Stimulated activated CD8-positive, alpha-beta memory T cell treated with anti-CD3 and anti-CD28 coated beads, Interleukin-2, amount 100 ng/mL, for 48 hours (primary cell): ENCODE measurements at places on chromosomes 7 and 10.

- DNase-seq: no peak
Measured at GRCh38 chr10:132533571-132534260, 3.9 kb upstream of the INPP5A start.

DNA sequence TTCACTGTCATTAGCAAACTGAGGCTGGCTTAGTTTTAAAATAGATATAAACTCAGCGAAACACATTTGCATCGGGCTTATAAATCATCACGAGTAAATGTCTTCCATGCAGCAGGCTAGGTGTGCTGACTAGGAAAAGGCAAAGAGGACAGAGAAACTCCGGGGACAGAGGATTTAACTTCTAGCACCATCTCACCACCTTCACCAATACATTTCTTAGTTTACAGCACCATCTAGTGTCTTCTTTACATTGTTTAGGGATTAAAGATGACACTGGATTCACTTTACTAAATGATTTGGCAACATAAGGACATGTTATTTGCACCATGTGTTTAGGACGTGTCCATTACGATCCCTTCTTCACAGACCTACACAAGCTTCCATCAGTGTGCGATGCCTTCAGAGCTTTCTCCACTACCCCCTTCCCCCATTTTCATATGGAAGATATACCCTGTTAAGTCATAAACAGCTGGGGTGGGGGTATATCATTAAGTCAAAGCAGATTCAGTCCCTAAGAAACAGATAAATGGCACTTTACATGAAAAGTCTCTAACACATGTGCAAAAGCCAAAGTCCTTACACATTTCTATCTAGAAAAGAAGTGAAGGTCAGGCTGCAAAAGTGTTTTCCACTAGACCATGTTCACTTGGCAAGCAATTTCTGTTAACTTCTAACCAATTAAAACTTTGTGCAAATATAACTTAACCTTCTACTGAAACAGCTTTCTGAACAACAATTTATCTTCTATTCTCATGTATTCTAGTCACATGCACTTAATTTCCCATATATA, 103.3 kb downstream of the GRB10 start:
- DNase-seq: no peak

- no peak for DNase-seq
Measured at GRCh38 chr7:116970238-116970910, 17.1 kb downstream of the ST7 start.

DNA sequence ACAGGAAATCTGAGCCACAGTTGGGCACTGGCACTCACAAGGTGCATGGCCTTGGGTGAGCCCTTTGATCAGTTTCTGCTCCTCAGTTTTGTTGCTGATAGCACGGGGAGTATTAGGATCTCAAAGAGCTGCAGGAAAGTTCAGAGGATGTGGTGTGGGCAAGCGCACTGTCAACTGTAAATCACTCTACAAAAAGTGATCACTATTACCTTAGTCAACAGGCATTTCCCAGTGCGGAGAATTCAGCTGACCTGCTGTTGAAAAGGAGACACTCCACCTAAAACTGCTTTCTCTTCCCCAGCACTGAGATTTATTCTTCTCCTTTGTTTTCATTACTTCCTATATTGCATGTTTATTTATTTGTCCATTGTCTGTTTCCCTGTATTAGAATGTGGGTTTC, 331.0 kb downstream of the PRPF18 start:
- no peak for DNase-seq

DNA sequence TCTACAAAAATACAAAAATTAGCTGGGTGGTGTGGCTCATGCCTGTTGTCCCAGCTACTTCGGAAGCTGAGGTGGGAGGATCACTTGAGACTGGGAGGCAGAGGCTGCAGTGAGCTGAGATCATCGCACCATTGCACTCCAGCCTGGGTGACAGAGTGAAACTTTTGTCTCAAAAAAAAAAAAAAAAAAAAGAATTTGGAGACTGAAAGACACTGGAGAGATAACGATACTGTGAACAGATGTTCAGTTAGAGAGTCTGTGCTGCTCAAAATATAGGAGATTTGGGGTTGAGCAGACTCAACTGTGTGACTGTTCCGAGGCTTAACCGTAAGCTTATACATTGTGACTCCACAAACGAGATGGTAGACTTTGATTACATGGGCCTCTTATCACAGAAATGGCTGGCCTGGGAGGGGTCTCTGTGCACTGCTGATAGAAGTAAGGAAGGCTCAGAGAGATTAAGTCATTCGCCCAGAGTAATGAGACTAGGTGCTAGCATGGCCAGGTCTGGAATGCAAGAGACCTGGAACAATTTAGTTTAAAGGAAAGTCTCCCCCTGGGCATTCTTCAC, 19.4 kb downstream of the WBP1L start:
- DNase-seq: no peak

DNA sequence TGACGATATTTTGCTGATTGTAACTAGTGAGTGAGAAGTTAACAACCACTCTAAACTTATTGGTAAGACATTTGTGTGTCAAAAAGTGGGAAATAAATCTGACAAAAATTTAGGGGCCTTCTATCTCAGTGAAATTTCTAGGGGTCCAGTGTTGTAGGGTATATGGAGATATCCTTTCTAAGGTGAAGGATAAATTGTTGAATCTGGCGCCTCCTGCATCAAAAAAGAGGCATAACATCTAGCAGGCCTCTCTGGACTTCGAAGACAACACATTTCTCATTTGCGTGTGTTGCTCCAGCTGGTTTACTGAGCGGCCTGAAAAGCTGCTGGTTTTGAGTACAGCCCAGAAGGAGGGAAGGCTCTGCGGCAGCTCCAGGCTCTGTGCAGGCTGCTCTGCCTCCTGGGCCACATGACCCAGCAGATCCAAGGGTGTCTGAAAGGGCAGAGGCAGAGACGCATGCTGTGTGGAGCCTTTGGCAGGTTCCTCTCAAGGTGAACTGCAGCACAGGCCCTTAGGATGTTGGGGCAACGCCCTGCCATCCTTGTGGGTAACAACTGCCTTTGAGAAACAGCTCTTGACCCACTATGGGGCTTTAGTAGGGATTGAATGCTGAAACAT, 72.4 kb downstream of the LMBR1 start:
- no peak for DNase-seq

GRCh38 chr10:87913156-87913921, 49.9 kb downstream of the PTEN start:
- no peak for DNase-seq

DNA sequence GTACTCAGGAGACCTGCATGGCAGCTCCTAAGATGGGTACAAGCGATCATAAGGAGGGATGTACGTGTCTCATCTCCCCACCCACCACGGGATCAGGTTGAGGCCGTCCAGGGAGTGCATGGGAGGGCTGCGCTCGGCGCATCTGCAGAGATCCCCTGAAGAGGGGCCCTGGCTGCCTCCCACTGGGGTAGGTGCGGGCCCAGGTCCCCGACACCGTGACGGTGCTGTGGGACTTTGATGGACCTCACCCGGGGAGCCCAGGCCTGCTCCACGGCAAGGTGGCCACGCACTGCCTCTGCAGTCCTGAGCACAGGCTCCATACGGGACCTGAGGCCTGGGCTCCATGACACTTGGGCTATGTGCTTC, 12.7 kb downstream of the GET4 start:
- DNase-seq: no peak

- DNase-seq: no peak
Measured at GRCh38 chr7:152395112-152395511, 40.7 kb downstream of the KMT2C start.

DNA sequence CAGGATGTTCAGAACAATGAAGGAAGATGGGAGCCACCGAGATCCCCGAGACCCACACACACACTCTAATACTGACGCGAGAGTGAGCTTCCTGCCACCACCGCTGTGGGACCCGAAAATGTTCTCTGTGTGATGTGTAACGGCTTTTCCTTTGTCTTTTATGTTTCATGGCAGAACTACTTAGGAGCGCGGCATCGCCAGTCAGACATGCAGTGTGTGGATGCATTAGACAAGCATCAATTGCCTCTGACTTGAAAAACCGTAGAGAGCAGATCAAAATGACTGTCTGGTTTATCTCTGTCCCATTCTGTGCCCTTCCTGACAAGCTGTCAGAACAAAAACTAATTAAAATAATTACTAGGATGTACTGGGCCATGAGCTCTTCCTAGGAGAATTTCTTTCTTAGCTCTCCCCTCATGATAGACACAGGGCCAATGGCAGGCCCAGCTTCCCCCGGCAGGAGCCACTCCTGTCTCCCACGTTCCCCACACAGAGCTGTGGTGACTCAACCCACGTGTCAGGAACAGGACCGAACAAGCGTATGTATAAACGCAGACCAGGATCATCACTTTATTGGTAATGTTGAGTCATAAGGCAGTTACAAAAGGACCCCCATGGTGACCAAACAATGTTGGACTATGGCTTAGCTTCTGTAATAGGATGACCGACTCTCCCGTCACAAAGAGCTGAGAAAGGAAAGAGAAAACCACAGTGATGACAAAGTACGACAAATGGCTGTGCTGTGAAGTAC, 705.0 kb downstream of the PARD3 start:
- DNase-seq: no peak

DNA sequence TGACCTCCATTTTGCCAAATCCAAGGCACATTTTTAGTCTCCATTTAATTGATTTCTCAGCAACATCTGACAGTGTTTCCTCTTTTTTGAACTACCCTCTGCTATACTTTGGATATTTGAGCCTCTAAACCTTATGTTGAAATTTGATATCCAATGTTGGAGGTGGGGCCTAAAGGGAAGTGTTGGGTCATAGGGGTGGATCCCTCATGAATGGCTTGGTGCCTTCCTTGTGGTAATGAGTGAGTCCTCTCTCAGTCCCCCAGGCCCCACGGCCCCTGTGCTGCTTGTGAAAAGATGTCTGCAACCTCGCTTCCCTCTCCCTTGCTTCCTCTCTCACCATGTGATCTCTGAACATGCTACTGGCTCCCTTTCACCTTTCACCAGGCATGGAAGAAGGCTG, 96.8 kb upstream of the DGKB start:
- no peak for DNase-seq

- DNase-seq: no peak
Measured at GRCh38 chr7:95427914-95428516, 6.8 kb downstream of the PON2 start.

DNA sequence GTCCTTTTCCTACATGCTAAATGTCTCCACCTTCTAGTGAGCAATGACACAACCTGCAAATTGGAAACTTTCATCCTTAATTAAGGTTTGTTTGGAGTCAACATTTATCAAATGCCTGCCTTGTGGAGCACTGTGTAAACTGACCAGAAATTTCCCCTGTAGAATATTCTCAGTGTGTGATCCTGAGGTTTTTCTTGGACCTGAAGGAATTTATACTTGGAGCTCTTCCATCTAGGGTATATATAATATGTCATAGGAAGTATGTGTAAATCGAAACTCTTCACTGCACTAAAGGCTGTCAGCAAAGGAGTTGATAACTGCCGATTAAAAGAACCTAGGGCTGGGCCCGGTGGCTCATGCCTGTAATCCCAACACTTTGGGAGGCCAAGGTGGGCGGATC, 152.4 kb downstream of the NSUN6 start:
- DNase-seq: no peak

GRCh38 chr7:117775801-117776200, 97.4 kb downstream of the CTTNBP2 start:
- no peak for DNase-seq

- no peak for DNase-seq
Measured at GRCh38 chr7:3029138-3029537, 14.5 kb downstream of the CARD11 start.

DNA sequence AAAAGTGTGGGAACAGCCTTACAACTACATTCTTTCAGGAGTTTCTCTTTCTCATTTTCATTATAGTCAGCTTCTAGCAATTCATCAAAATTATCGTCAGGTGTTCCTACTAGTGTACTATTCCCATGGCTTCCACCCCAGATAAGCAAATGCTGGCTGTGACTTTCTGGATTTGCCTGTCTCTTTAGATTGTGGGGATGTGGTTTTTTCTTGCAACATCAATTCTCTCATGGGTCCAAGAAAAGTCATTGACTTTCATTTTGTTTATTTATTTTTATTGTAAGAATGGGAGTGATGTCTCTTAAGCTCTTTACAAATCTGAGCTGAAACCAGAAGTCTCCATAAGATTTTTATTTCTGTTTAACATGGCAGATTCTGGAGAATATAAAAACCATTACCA, 349.7 kb upstream of the SEMA3C start:
- DNase-seq: no peak

DNA sequence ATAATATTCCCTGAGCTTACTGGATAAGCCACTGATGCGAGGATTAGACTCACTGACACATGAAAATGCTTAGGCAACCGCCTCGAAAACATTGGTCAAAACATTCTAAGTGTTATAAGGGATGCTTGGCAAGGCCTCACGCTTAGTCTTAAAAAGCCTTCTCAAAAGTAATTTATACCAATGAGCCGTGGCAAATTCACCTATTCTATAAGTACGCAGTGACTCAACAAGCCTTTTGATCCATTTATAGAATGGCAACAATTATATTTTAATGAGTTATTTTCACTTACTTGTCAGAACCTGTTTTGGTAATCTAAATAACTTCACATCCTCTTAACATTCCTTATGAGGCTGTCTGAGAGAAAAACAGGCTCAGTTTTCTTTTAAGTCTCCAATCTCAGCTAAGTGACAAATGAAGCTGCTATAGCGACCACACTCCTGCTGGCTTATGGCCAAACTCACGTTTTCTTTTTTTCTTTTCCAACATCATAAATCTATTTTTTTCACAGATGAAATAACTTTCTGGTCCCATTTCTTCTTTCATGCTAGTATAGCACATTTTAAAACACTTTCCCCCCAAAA, 121.2 kb upstream of the AFAP1L2 start:
- no peak for DNase-seq

- no peak for DNase-seq
Measured at GRCh38 chr10:133350950-133351329, 3.8 kb downstream of the PRAP1 start.

DNA sequence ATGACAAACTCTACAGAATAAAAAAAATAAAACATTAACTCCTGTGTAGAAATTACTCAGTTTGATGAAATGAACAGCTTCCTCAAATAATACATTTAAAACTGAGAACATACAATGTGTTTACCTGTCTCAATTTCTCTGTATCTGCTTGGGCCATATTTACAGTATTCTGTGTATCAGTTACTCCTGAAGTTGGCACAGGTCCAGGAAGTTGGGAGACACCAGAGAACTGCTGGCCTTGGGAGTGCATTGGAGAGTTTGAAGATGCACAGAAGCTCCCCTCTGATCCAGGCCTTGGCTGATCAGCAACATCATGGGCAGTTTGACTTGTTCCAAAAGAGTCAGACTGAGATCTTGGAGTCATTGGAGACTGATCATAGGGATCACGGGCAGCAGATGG, 155.1 kb downstream of the GALNT11 start:
- no peak for DNase-seq

- no peak for DNase-seq
Measured at GRCh38 chr7:101676956-101677355, 47.9 kb upstream of the MYL10 start.

GRCh38 chr7:124101173-124101768, 68.4 kb upstream of the TMEM229A start:
- no peak for DNase-seq

- no peak for DNase-seq
Measured at GRCh38 chr7:7897949-7898515, 70.6 kb upstream of the GLCCI1 start.

DNA sequence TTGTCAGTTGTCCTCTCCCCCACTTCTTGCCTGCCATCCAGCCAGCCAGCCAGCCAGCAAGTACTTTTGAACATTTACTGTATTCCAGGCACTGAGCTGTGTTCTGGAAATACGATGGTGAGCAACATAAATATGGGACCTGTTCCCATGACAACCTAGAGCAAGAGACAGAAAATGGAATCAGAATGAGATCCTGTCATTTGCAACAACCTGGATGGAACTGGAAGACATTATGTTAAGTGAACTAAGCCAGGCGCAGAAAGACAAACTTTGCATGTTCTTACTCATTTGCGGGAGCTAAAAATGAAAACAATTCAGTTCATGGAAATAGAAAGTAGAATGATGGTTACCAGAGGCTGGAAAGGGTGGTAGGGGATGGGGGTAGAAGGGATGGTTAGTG, 140.7 kb downstream of the ICA1 start:
- DNase-seq: no peak
